SK-N-MC (cell line): ENCODE measurements at places on chromosomes 6 and 20.

DNA sequence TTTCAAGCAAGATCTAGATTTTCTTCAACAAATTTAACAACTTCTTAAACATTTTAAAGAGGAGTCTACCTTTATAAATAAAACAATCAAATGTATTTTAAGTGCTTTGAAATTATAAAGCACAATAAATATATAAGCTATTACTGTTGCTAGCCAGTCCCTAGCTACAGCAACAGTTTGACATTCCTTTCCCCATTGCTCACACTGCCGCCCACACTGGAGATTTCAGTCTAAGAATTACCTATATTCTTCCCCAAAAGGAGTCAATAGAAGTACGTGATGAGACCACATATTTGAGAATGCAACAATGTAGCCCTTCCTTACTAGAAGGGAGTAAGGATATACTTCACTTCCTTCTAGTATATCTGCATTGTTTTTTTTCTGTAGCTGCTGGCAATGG is 65.3 kb upstream of the RNF146 start:
- no peak for DNase-seq

- no peak for DNase-seq
Measured at GRCh38 chr6:29965563-29965872, 23.2 kb downstream of the HLA-A start.

- DNase-seq, result no peak
Measured at GRCh38 chr6:136324686-136325380, 35.2 kb upstream of the BCLAF1 start.

GRCh38 chr20:54432966-54433365 is 42.4 kb upstream of the DOK5 start:
- DNase-seq, result no peak

- DNase-seq, result no peak
Measured at GRCh38 chr6:14381829-14382677, 264.5 kb downstream of the CD83 start.

DNA sequence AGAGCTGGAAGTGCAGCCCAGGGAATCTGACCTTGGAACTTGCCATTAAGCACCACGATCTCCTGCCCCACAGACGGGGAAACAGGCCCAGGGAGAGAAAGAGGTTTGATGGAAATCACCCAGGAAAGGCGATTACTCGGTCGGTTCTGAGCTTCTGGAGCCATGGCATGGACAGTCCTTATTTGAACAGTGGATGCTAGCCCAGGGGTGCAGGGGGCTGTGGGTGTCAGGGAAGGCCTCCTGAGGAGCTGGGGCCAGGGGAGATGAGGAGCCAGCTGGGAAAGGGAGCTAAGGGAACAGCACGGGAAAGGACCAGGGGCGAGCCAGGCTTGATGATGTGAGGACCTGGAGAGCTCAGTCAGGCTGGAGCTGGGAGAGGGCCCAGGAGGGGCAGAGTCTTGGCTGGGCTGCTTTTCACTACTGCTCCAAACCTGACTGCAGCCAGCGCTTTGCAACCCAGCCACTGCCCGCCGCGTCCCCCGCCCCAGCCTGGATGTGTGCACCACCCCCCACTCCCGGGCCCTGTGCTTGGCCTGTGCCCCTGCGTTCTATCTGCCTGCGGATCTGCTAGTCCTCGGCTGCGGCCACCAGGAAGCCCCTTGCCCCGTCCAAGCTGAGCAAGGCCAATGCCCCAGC is 17.8 kb downstream of the SUN5 start:
- no peak for DNase-seq

DNA sequence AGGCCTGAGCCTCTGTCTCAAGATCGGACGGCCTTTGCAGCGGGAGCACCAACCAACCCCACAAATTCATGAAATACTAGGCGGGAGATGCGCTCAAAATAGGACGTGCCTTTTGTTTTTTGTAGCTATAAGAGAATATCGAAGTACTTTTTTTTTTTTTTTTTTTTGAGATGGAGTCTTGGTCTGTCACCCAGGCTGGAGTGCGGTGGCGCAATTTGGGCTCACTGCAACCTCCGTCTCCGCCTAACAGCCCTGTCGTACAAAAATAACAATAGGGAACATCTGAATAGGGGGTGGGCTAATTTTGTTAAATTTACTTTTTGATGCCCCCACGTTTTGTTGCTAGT is 5.9 kb upstream of the TUBB2A start:
- DNase-seq, result no peak

GRCh38 chr20:43389211-43389610 is 68.5 kb upstream of the SRSF6 start:
- no peak for DNase-seq

- DNase-seq, result no peak
Measured at GRCh38 chr6:143965503-143966171, 42.4 kb downstream of the PLAGL1 start.

DNA sequence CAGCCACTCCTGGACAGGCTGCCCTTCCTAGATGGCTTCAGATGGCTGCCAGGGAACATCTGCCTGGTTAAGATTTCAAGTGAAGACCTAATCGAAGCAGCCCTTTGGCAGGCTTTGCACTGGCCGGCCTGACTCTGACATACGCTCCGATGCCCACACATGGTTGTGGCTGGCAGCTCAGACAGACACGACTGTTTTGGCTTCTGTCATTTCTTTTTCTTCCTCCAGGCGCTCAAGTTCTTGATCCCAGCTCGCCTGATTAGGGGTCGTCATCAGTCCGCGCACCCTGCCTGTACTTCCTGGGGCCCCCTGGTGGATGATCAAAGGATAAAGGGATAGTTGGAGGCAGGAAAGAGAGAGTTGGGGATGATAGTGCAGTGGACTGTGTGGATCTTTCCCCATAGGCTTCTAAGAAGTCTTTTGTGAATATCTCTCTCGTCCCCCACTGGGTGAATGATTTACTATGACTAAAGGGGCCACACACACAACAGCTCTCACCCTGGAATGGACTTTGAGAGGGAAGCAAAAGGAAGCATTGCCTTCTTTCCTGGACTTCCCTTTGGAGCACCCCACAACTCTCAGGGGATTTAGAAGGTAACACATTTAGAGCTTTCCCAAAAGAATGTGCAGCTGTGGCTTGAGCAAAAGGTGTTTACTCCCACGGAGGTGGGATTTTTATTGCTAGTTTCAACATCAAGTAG is 21.4 kb upstream of the TRAM2 start:
- DNase-seq, result no peak

- DNase-seq, result no peak
Measured at GRCh38 chr6:150756173-150756572, 109.3 kb upstream of the MTHFD1L start.

DNA sequence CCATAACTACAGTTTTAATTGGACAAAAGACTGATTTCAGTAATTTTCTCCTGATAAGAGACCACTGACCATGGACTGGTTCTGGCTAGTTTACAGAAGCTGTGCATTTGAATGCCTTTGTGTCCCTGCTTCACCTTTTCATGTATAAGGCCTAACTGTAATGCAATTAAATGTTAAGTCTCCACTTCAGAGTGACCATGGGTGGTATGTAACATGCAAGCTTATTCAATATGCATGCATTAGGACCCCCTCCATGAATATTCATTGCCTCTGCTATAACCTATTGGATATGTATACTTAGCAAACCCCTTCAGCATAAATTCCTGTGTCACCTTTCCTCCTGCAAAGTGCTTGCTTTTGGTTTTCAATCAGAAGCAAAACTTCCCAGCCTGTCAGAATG is 2.2 kb downstream of the UBD start:
- no peak for DNase-seq

- DNase-seq, result no peak
Measured at GRCh38 chr6:132607544-132608233, 16.4 kb downstream of the TAAR2 start.

GRCh38 chr20:22746957-22747356 is 162.6 kb upstream of the FOXA2 start:
- no peak for DNase-seq
